ENCODE measurements at places on chromosomes 7 and 10. TPM values are rescaled to one million over a fixed set of nuclear protein-coding genes. Genes with fewer than 3 reads are reported as not detected.

Gene RARRES2
- total RNA-seq = 59.9 TPM

Gene ANK3
- total RNA-seq = 59.6 TPM

Gene SSC4D
- total RNA-seq = 14.8 TPM

Gene DPYSL4
- total RNA-seq = 26.3 TPM

Gene GSTO2
- 12.0 TPM for total RNA-seq

- DNase-seq = no peak
Observed at GRCh38 chr7:35384761-35385700, 131.1 kb upstream of the TBX20 start.

DNA sequence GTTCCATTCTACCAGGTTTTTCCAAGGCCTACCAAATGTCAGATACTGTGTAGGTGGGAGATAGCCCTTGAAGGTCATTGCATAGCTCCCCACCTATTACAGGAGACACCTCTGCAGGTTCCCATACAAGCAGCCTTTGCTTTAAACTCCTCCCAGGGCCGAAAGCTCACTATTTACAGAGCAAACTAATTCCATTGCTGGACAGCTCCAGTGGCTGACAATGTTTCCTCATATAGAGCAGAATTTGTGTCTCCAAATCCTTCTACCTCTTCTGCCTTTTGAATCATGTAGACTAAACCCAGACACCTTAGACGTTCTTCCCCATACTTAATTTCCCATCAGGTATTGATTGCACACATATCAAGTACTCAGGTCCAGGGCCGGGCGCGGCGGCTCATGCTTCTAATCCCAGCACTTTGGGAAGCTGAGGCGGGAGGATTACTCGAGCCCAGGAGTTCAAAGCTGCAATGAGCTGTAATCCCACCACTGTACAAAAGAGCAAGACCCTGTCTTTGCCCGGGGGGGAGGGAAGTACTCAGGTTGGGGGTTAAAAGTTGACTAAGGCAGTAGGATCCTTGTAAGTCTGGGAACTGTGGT, 2.1 kb downstream of the CNNM1 start:
- DNase-seq = no peak

- DNase-seq = no peak
Observed at GRCh38 chr10:110613341-110613995, 30.7 kb upstream of the RBM20 start.

GRCh38 chr7:112495810-112496462, 15.1 kb downstream of the LSMEM1 start:
- peak; percentile 60 for DNase-seq

DNA sequence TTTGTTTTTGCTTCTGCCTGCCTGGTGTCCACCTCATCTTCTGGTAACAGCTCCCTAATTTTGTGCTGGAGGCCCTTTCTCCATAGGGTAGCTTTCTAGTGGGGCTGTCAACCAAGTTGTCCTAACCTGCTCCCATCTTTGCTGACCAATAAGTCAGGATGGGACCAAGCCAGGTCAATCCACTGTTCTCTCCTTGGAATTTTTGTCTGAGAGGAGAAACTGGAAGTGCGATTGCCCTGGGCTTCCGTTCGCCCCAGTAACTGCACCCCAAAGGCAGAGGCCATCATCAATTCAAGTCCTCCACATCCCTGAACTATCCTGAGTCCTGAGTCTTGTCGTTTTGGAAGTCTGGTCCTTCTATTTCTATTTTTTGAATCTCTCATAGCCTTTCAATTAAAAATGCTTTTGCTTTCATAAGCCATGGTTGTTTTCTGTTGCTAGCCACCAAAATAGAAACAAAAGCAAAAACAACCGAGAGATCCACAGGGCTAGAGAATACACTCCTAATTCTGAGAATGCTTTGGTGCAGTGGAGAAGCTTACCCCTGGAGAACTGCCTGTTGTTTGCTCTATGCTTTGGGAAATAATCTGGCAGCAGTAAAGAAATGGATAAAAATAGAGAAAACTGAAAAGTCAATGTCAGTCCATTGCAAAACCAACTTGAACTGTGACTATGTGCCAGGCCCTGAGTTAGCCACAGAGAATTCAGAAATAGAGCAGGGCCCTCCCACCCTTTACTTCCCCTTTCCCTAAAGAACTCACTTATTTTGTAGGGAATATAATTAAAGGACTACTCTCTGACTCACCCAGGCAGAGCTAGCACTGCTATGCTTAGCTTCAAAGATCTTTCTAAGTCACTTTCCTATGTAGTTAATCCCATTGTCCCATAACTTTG, 368.1 kb downstream of the CXCL12 start:
- no peak for DNase-seq
